ENCODE measurements at places on chromosomes 6 and 20.

DNA sequence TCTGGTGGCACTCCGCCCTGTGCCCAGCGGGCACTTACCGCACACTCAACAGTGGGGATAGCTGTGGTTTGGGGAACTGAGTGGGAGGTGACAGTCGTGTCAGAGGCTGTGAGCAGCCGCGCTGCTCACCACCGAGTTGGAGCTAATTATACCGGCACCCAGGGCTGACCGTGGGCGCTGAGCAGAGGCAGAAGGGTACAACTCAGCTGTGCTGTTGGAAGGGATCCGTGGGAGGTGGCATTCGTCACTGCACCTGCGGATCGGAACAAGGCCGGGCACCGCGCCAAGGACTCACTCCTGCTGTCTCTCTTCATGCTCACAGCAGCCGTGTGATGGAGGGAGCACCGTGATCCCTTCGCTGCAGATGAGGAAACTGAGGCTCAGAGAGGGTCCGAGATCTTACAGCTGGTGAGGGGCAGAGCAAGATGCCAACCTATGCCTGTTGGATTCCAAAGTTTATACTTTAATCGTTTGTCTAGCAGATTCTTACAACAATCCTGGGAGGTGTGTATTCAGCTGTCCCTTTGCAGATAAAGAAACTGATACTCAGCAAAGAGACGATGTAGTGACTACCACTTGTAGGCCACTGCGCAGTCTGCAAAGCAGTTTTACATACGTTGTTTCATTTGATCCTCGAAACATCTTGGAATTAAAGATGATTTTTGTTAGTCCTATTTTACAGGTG lies 713 bp upstream of the ELMO2 start:
- peak; percentile 62 for DNase-seq

DNA sequence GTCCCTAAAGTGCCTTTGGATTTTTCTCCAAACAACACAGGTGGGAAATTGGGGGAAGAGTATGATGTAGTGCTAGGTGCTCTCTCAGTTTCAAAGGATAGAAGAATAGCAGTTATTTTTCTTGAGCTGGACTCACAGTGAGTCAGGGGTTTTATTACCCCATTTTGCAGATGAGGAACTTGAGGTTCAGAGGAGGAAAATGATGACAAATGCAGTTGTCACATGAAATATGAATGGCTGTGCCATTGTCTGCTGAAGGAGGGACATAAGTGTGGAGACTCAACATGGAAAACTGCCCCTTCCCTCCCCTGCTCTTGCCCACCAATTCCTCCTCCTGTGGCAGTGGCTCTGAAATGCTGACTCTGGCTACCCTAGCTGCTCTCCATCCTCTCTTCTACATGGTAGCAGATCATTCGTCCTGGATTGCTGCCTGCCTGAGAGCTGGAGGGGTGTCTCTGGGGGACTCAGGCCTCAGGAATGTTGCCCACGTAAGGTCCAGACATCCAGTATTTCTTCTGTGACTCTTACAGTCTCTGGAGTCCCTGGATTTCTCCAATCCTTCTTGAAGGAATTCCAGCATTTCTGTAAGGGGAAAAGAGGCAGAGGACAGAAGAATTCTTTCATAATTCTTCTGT lies 37.6 kb upstream of the EPB41L1 start:
- no peak for DNase-seq

GRCh38 chr6:44003345-44004061 lies 123.7 kb downstream of the MRPL14 start:
- DNase-seq: no peak

DNA sequence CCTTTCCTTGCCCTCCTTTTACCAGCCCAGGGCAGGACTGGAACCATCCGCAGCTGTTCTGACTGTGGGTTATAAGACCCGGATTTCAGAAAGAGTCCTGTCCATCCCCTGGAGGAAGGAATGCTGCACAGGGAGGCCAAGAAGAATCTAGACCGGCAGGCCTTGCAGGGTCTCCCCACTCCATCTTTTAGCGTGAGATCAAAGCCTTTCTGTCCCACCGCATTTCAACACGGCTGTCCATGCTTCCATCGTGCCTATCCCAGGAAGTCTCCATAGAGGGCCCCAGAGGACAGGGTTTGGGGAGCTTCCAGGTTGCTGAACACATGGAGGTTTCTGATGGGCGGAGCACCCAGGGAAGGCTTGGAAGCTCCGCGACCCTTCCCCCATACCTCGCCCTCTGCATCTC lies 79.3 kb upstream of the AGPAT4 start:
- DNase-seq: no peak

- no peak for DNase-seq
These were observed 62.7 kb downstream of the FOXC1 start for GRCh38 chr6:1672379-1672778.

DNA sequence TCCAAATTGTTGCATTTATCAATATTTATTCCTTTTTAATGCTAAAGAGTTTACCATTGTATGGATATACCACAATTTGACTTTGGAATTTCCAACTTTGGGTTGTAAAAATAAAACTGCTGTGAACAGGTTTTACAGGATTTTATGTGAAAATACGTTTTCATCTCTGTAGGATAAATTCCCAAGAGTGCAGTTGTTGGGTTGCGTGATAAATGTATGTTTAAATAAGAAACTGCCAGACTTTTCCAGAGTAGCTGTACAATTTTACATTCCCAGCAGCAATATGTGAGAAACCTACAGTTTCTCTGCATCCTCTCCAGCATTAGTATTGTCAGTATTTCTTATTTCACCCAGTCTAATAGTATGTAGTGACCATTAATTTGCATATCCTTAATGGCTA lies 12.6 kb downstream of the TAB2 start:
- DNase-seq: no peak

- no peak for DNase-seq
These were observed 16.0 kb downstream of the PMEPA1 start for GRCh38 chr20:57693670-57694329.

GRCh38 chr6:36118550-36119107 lies 11.7 kb upstream of the MAPK13 start:
- no peak for DNase-seq

DNA sequence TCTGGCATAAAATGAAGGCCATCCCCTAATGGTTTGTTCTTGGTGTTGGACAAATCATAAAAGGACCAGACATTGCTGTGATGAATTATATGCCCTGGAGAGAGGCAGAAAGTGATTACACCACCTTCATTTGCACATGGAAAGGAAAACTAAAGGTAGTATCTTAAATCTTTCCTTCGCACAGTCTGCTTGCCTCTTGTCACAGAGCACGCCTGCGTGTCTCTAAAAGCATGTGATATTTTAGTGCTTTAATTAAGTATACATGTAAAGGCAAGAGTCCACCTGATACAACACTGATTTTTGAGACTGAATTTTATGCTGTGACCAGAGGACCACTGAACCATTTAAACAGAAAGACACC lies 28.8 kb upstream of the PLAGL1 start:
- DNase-seq: no peak

DNA sequence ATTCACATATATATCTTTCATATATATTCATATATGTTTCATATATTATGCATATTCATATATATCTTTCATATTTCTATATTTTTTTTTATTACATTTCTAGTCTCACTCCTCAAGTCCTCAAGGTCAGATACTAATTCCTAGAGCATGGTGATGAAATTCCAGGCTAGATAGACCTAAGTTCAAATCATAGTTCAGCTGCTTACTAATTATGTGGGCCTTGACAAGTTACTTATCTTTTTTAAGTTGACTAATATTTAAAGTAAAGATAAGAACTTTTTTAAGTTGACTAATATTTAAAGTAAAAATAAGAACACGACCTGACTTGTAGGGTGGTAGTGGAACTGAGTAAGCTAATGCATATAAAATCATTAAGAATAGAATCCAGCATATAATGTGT lies 495.6 kb upstream of the MAN1A1 start:
- DNase-seq: no peak

DNA sequence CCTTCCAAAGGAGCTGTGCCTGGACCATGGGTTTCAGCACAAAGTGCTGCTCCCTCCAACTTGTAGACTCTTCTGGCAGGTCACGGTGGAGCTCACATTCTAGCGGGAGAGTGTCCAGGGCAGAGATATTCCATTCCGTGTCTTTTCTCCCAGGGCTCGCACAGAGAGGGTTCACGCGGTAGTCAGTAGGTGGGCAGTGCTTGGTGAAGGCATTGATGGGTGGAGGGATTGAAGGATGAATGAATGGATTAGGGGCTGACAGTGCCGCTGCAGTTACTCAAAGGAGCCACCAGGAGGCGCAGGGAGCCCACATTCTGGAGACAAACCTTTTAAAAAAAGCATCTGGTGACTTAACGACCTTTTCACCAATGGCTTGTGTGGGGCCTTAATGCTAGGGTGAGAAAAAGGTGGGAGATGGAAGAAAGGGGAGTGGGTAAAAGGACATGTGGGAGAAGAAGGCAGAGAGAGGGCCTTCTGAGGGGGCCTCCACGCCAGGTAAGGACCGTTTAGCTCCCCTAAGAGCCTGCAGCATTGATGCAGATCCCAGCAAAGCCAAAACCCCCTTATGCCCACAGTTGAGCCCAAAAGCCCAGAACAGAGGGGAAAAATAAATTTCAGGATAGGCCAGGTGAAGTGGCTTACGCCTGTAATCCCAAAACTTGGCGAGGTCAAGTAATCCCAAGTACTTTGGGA lies 17.5 kb upstream of the FAM110A start:
- peak; percentile 63 for DNase-seq

- DNase-seq: no peak
These were observed 5.9 kb downstream of the KIFC1 start for GRCh38 chr6:33397541-33397940.

DNA sequence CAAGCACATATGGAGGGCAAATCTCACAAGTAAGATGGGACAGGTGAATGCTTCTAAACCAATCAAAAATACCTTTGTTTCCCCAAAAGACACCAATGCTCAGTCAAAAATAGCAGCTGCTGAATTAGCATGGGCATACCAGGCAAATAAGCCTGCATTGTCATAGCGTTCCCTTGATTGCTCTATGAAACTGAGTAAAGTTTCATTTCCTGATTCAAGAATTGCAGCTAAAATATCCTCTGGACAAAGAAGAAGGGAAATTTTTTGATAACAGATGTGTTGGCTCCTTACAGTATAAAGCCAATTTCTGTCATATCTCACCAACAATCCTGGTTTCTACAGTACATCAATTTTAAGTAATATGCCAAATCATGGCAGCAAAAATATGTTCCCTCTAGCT lies 3.3 kb upstream of the TMEM14A start:
- DNase-seq: no peak

DNA sequence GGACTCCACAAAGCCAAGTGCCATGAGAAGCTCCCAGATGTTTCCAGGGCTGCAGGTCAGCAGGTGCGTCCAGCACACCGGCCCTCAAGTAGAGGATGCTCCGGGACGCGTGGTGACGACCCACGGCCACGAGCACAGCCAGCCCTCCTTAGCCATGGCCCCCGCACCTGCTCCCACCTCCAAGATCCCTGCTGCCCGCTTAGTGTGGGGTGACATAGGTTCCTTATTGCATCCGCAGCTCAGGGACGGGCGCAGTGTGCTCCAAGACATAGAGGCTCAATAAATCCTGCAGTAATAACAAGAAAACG lies 138.1 kb upstream of the RPS6KA2 start:
- no peak for DNase-seq

DNA sequence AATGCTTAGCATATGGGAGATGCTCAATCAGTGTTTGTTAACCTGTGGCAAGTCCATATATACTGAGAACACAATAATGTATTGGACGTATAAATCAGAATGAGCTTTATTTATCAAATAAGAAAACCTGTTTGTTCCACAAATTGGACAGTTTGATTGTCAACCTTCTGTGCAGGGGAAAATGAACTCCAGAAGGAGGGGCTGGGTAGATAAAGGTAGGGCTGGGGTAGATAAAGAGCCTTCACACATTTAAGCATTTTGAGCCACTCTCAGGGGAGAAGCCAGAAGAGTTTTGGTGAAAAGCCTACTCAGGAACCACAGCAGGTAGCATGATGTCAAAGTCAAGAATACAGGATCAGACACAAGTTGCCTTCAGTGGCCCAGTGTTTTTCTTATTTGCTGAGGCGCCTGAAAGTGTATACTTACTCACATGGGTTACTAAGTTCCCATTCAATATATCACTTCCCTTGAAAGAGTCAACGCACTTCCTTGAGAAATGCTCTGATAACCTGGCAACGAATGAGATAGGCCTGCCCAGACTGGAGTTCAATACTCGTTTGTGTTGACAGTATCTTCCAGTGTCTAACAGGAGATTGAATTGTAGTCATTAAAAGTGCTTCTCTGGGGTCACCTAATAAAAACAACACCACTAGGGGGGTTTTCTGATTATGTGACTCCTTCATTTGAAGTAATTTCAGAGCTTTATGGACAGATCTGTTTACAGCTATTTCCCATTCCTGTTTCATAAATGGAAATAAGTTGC lies 263.9 kb upstream of the CITED2 start:
- DNase-seq: no peak

GRCh38 chr6:36314221-36315014 lies 22.3 kb downstream of the BNIP5 start:
- DNase-seq: no peak

- DNase-seq: no peak
These were observed 818.5 kb upstream of the FLRT3 start for GRCh38 chr20:15155848-15156401.

DNA sequence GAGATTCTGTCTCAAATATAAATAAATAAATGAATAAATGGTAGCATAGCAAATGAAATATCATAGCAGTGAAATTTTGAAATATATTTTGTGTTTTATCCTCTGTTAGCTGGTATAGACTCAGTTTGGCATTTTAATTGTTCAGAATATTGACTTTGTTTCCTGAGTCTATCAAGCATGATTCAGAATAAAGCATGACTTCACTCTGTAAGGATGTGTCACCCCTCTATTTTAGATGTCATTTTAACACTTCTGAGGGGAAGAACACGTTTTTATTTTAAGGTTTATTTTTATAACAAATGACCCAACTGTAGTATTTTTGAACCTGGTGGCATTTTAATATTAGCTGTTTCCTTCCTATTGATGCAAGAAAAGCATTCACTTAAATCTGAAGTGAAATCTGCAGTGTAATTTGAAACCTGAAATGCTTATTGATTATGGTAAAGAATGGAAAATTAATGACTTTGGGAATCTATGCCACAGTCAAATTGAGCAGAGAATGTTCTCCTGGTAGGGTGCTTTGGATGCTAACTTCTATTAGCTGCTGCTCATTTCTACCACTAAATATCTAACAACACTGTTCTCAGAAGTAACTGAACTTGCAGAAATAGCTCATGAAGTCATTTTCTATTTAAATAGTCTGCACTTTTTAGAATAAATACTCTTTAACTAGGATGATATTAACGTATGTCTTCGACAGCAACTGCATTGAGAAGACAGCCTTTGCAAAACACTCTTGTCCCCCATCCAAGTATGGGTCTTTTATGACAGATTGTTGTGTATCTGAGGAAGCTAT lies 114.2 kb downstream of the SOX4 start:
- no peak for DNase-seq

- no peak for DNase-seq
These were observed 945 bp downstream of the TENT5A start for GRCh38 chr6:81751388-81752083.
